ENCODE measurements at places on chromosomes 11 and 22.

- DNase-seq, result no peak
These were observed 8.7 kb downstream of the TENM4 start for GRCh38 chr11:79432138-79432537.

DNA sequence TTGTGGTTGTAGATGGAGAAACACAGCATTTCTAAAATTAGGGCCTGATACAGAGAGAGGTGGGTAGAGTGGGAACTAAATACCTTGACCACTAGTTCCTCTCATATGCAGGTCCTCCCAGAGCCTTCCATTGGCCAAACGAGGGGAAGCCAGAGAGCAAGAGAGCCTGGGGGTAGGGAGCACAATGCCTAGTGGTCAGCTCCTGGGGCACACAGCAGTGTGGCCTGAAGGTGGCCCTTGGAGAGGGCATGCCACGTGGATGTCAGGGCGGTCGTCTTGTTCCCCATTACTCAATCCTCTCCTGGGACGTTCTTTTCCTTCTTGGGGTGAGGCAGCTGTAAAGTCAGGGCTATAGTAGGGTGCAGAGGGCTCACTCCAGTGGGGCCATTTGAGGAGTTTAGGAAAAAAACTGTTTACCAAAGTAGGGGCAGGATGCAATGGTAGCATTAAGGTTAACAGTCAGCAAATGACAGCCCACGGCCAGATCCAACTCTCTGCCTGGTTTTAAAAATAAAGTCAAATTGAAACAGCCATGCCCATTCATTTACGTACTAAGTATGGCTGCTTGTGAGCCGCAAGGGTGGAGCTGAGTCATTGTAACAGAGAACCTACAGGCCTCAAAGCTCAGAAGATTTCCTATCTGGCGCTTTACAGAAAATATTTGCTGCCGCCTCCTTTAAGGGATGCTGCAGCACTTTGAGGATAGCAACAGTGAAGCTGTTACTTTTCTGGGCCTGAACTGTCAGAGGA lies 7.6 kb downstream of the MYO18B start:
- DNase-seq, result no peak

- DNase-seq, result peak; percentile 61
These were observed 69.8 kb downstream of the TRIM29 start for GRCh38 chr11:120068114-120068573.

- DNase-seq, result no peak
These were observed 171.1 kb downstream of the TENM4 start for GRCh38 chr11:79269611-79270307.

DNA sequence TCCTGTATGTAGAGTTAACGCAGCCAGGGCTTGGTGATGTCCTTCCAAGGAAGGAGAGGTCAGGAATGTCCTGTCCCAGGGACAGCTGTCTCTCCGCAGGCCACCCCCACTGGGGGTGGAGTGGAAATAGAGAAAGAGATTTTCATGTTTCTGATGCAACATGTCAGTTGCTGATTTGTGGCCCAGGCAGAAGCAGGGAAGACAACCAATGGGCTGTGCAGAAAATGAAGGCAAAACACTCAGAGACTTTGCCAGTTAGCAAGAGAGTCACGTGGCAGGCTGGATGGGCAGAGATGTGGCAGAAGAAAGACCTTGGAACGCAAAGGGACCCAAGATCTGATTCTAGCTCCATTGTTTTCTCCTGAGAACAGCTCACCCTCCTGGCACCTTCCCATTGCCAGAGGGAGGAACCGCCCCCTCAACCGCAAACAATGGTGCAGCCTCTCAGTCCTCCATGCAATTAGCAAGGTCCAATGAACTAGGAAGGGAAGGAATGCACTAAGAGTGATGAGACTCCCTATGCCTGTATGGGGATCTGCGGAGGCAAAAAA lies 71.0 kb downstream of the SYN3 start:
- DNase-seq, result no peak
